ENCODE measurements at places on chromosomes 12 and 14.

- H3K4me1 ChIP-seq: no peaks in the 10 kb centered on the region
- DNase-seq: no peak
- no peak overlapping the region for H3K27ac ChIP-seq
- no peaks in the 10 kb centered on the region for H3K27me3 ChIP-seq
- no peak overlapping the region for H3K4me3 ChIP-seq
Measured at GRCh38 chr12:5521456-5522325, 89.8 kb downstream of the NTF3 start.

DNA sequence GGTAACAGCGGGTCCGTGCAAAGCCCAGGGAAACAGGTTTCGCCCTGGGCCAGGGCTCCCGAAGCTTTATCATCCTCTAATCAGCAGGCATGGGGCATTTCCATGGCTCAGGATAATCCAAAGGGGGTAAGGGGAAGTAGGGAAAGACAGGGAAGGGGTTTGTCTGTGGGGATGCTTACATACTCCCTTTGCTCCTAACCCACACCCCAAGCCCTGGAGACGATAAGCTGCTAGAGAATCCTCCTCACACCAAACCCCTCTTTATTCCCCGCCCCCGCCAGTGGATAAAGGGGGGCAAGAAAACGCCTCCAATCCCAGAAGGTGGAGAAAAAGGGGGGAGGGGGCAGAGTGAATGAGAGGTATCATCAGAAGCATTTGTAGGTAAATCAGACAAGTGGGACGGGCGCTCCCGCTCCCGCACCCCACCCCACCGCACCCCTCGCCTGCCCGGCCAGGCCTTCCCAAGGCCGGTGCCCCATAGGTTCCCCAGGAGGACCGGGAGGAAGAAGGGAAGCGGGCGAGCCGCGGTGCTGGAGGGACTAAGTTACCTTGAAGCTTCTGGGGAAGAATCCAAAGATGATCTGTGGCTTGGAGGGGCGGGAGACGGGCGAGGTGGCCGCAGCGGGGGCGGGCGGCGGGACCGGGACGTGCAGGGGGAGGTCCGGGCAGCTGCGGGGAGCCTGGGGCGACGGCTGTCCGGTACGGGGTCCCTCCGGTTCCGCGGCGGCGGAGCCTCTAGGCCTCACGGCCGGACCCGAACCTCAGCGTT is 762 bp downstream of the PPP2R5E start:
- DNase-seq: peak; percentile 26
- peaks cover 14% of the 10 kb centered on the region for H3K36me3 ChIP-seq
- H3K27ac ChIP-seq: peak overlapping the region; percentile 90
- no peaks in the 10 kb centered on the region for H3K27me3 ChIP-seq

- no peak overlapping the region for H3K27ac ChIP-seq
- no peak overlapping the region for H3K4me3 ChIP-seq
- peaks cover 5% of the 10 kb centered on the region for H3K4me1 ChIP-seq
- DNase-seq: no peak
- no peaks in the 10 kb centered on the region for H3K36me3 ChIP-seq
- peaks cover 68% of the 10 kb centered on the region for H3K27me3 ChIP-seq
Measured at GRCh38 chr14:76136476-76137110, 15.1 kb upstream of the GPATCH2L start.

DNA sequence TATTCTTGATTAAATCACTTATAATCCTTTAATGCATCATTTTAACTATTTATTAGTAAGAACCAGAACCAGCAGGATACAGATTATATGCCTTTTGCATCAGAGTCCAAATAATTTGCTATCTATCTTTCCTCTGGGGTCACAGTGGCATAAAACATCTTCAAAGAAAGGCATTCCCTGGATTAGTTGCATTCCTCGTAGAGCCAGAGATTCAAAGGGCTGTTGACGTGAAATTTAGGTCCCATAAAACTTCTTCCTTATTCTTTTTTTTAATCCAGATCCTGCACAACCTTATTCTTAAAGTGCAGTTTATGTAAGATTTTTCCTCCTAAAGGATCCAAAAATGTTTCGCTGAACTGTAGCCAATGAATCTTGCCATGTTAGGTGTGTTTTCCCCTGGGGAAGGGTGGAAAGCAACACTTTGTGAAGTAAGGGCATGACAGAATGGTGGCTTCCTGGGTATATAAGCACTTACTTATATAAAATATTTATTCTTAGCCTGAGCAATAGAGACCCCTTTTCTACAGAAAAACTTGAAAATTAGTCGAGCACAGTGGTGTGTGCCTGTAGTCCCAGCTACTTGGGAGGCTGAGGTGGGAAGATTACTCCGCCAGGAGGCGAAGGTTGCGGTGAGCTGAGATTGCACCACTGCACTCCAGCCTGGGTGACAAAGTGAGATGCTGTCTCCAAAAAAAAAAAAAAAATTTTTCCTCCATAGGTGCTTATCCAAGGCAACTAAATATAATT is 208.7 kb downstream of the PCNX1 start:
- H3K27ac ChIP-seq: peak overlapping the region; percentile 78
- H3K27me3 ChIP-seq: no peaks in the 10 kb centered on the region
- H3K36me3 ChIP-seq: peaks cover 4% of the 10 kb centered on the region
- peaks cover 22% of the 10 kb centered on the region for H3K4me1 ChIP-seq
- no peak for DNase-seq
